Mesenteric fat pad (tissue), 1 donor: ENCODE measurements at places on chromosomes 5 and 9.

DNA sequence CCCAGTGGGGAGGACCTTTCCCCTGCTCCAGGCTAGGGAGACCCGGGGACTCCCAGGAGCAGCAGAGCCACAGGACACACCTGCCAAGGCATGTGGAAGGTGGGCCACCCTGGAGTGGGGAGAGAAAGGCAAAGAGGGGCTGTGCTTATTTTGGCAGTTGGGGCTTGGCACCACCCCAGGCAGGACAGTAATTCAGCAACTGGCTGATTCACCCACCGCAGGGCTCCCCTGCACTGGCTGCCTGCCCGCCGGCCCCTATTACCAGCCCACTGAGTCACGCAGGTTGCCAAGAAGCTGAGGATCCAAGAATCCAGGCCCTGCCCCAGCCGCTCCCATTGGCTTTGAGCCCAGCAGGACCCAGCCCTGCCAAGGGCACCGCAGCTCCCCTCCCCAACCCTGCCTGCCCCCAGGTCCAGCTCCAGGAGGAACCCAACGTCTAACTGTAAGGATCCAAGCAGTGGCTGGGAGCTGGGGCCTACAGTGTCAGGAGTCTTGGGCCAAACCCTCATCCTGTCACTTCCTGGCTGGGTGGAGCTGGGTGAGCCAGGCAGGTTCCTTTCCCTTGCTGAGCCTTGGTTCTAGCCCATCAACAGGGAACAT, 14.2 kb upstream of the RALGDS start:
- peak; percentile 95 for DNase-seq

GRCh38 chr5:171633776-171634470, 151.7 kb upstream of the SMIM23 start:
- no peak for DNase-seq

GRCh38 chr5:149656576-149657182, 73.4 kb upstream of the PPARGC1B start:
- DNase-seq, result peak; percentile 81

GRCh38 chr5:88290801-88291200, 22.2 kb upstream of the TMEM161B start:
- no peak for DNase-seq

GRCh38 chr5:59640411-59640810, 253.1 kb downstream of the PDE4D start:
- DNase-seq, result no peak

- DNase-seq, result no peak
Measured at GRCh38 chr5:12691330-12691729, 787.1 kb upstream of the CTNND2 start.

- DNase-seq, result no peak
Measured at GRCh38 chr5:39447968-39448367, 23.2 kb upstream of the DAB2 start.

DNA sequence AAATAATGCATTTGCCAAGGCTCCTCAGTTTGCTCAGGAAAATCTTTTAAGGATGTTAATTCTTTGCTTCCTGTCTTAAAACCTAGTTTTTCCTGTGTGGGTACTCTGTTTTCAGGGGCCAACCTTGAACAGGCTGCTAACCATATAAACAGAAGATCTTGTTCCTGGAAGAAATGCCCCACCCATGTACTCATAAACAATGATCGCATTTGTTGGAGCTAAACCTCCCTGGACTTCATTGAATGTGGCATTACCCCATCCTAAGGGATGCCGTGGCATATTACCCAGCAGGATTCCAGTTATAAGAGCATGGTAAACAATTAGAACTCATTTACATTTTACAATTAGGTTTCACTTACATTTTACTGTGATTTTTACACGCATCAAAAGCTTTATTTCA, 436.0 kb downstream of the ZNF608 start:
- DNase-seq, result no peak

- DNase-seq, result no peak
Measured at GRCh38 chr5:172482156-172483020, 28.1 kb upstream of the SH3PXD2B start.
